ENCODE measurements at places on chromosomes 7 and 10. TPM values are rescaled to one million over a fixed set of nuclear protein-coding genes. Genes with fewer than 3 reads are reported as not detected.

DNA sequence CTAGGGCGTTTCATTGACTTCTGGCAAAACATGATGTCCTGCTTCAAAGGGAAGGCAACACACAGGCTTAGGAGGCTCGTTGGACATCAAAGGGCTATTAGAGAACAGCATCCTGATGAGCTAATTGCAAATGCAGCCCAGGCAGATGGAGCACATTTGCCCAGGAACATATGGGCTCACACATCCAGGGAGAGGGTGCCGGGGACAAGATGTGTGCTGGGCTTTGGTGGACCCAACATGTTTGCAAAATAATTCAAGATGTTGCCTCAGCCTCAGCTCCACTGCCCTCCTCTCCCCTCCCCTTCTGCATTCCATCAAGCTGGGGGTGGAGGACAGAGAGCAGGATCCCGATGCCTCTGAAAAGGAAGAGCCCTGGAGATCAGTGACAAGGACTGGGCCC lies 217.1 kb upstream of the ZMIZ1 start:
- no peak overlapping the region for H3K4me3 ChIP-seq
- no peaks in the 10 kb centered on the region for H3K36me3 ChIP-seq
- H3K4me1 ChIP-seq = no peaks in the 10 kb centered on the region

GRCh38 chr10:12806228-12807095 lies 195.1 kb downstream of the CCDC3 start:
- no peaks in the 10 kb centered on the region for H3K27me3 ChIP-seq
- H3K27ac ChIP-seq = no peak overlapping the region
- no peaks in the 10 kb centered on the region for H3K4me1 ChIP-seq
- no peak overlapping the region for H3K4me3 ChIP-seq
- no peaks in the 10 kb centered on the region for H3K36me3 ChIP-seq
- DNase-seq = no peak

- no peak overlapping the region for H3K4me3 ChIP-seq
- no peaks in the 10 kb centered on the region for H3K36me3 ChIP-seq
- H3K27ac ChIP-seq = no peak overlapping the region
- no peaks in the 10 kb centered on the region for H3K4me1 ChIP-seq
- DNase-seq = no peak
Measured at GRCh38 chr10:122662231-122662630, 37.4 kb downstream of the C10orf120 start.

GRCh38 chr7:157862731-157863130 lies 525.9 kb downstream of the DNAJB6 start:
- no peaks in the 10 kb centered on the region for H3K4me1 ChIP-seq
- no peak for DNase-seq
- H3K4me3 ChIP-seq = no peak overlapping the region
- no peak overlapping the region for H3K27ac ChIP-seq

GRCh38 chr7:46672861-46673260 lies 751.8 kb upstream of the IGFBP3 start:
- H3K36me3 ChIP-seq = no peaks in the 10 kb centered on the region
- no peak for DNase-seq

Gene SSC4D
- total RNA-seq = not detected

Gene FGL2
- 8.1 TPM for total RNA-seq
